ENCODE measurements at places on chromosomes 4 and X.

- no peak for DNase-seq
These were observed 3.1 kb upstream of the NR3C2 start for GRCh38 chr4:148445071-148445859.

- no peak for DNase-seq
These were observed 447.5 kb downstream of the NKX6-1 start for GRCh38 chr4:84051639-84052038.

- DNase-seq: no peak
These were observed 154.2 kb downstream of the SNCA start for GRCh38 chr4:89682808-89683207.

GRCh38 chr4:15774020-15774420, 4.1 kb upstream of the CD38 start:
- peak; percentile 55 for DNase-seq

DNA sequence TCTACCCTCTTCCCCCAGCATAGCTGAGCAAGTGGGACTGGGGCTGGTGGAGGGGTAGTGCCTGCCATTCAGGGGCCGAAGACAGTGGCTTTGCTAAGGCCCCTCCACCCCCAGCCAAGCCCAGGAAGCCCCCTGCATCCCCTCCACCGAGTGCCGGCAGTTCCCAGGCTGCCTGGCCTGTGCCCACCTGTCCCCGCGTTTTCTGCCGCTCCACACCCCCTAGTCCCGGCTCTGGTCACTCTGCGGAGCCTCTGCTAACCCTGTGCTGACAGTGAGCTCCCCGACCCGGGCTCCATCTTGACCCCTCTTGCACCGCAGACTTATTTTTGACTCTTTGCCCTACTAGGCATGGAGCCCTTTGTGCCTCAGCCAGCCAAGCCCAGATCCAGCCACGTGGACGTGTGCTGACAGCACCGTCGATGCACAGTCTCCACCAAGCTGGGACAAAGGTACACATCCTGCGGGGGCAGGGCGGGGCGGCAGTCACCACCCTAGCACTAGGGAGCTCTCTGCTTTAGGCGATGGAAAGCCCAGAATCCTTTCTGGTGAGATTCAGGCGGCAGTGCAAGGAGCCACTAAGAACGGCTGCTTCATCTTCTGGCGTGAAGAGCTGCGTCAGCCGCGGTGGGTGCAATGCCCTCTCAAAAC, 96.6 kb downstream of the PHKA2 start:
- DNase-seq: no peak

DNA sequence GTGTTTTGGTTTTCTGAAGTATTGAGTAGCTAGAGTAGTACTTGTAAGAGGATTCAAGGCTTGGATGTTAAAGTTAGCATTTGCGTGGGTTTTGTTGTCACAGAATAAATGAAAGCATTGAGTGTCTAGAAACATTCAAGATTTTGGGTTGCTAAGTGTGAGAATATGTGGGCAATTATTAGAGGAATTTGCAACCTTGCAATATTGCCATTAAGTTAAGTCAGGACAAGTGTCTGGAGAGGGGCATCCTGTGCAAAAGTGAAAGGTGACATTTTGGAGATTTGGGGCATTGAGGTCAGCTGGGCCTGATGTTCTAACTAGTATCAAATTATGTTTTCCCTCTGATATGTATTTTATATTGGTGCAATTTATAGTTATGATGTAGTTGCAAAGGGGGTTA, 533.9 kb upstream of the GRID2 start:
- no peak for DNase-seq

DNA sequence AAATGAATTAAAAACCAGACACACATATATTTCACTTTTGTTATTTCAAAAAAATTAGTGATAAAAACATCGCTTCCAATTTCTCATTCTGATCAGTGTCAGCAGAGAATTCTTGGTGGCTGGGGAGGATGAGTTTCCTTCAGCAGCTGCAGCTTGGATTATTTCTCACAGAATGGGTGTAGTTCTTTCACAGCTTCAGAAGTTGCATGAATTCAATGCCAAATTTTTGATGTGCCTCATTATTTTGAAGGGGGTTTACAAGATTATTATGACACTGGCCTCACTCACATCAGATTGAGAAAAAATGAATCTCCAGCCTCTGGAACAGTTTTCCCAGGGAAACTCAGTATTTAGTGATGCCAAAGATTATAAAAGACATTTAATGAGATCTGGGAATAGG, 184.9 kb upstream of the WDFY3 start:
- DNase-seq: no peak

DNA sequence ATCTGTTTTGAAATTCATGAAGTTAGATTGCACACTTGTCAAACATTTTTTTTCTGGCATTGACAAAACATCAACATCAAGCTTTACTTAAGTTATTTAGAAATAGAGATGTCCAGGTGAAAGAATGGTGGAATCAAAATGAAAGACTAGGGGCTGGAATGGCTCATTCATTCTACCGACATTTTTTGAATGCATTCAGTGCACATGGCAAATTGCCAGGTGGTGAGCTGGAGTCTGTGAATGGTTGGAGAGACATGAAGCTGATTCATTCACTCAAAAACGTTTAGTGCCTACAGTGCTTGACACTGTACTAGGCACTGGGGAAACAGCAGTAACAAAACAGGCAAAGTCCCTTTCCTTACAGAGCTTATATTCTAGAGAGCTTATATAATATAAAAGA, 292.4 kb downstream of the PPP1R2C start:
- DNase-seq: no peak

DNA sequence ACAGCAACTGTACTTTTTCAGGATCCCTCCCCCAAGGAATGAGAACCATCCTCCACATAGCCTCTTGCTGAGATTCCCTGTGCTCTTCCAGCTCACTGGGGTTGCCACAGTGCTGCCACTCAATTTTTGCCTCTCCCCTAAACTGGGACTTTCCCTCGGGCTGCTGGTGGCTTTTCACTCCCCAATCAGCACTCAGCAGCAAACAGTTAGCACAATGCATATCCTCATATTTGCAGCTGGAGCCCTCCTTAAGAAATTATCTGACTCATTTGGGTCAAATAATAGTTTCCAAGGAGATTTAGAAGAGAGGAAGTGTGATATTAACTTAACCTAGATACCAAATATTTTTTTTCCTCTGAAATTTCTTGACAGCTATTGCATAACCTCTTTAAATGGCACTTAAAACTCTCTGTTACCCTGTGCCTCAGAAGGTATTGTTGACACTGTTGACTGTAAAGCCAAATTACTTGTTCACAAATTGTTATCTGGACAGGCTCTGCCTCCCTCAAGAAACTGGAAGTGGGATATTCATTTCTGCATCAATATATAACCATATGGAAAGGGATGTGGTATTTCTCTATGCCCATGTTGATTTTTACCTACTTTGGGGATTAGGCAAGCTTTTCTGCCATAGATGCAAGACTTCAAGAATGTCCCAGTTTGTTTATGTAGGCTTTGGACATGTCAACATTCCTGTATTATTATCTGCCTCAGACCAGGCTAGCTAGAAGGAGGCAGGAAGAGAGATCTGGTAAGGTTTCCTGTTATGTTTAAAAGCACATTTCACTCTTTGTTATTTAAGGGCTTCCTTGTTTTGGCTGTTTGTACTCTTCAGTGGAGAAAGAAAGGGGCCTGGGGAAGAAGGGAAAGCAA, 58.0 kb downstream of the SEPTIN11 start:
- DNase-seq: no peak

GRCh38 chr4:182513587-182514291, 270.5 kb downstream of the TENM3 start:
- no peak for DNase-seq

DNA sequence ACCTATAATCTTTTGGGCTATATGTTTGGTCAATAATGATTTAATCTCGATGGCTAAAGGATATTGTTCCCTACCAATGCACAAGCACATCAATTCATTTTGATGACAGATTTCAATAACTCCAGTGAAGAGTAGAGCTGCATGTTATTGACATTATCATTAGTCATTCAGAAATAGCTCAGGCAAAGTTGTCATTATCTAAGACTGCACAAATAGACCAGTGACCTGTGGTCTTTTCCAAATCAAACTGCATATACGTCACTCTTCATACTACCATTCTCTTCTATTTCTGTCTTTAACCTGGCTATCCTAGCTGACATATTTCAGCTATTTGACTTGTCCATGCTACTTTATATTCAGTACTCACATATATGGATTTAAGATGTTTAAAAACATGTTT, 1050.8 kb downstream of the C4orf33 start:
- DNase-seq: no peak

GRCh38 chr4:81512001-81512756, 40.5 kb upstream of the RASGEF1B start:
- DNase-seq: no peak

DNA sequence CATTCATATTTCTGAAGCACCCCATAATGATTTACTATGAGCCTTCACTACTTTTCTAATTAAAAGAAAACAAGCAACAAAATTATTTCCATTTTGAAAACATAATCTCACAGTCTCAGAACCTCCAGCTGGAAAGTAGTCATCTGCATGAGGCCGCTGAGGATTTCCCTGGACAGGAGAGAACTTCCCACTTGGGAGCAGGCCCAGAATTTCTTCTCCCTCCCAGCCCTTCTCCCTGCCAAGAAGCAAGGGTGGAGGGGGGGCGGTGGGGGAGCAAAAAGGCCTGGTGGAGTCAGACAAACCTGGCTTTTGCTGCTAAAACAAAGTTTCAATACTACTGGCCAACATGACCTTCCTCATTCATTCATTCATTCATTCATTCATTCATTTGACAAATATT, 167.3 kb downstream of the PJA1 start:
- no peak for DNase-seq

DNA sequence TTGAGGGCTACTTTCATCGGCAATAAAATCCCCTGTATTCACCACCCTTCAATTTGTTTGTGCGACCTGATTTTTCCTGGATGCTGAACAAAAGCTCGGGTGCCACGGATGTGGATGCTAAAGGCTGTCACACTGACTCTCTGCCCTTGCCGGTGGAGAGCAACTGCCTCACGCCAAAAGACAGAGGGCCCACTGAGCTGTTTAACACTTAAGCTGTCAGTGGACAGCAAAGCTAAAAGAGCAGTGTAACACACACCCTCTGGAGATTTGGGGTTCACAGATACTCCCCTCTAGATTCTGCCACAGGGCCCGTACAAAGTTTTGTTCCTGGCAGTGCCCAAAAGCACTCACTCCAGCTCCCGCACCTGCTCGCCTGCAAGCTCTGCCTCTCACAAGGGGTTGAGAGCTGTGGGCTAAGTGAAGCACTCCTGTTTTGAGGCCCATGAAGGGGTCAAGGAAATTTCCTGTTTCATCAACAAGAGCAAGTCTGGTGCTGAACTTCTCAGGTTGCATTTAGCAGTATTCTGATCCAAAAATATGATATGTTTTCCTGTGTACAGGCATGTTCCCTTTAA, 1571.9 kb downstream of the ADGRL3 start:
- no peak for DNase-seq

- DNase-seq: no peak
These were observed 272.3 kb upstream of the DIPK2B start for GRCh38 chrX:45472968-45473367.

GRCh38 chrX:94576367-94577004, 902.5 kb downstream of the FAM133A start:
- peak; percentile 0 for DNase-seq

DNA sequence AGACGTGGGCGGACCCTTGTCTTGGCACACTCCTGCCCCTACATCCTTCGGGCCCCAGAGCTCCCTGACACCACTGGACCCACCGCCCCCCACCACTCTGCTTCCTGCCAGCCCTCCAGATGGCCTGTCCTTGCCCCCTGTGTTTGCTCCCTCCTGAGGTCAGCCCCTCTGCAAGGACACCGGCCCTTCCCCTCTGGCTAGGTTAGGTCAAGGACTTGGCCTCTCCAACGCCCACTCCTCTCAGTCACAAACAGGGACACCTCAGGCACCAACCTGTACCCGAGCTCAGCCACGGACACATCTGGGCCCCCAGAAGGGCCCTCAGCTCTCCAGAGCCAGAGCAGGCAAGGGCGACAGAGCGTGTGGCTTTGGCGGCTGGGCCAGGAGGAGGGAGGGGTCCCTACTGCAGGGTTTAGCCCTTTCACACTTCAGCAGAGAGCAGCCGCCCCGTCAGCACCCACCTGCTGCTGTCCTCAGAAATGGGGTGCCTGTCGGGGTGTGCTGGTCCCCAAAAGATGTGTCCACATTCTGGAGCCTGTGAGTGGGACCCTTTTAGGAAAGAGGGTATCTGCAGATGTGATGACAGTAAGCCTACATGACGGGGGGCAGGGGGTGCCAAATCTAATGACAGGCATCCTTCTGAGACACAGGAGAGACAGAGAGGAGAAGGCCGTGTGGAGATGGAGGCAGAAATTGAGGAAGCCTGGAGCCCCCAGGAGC, 23.5 kb upstream of the DUSP9 start:
- no peak for DNase-seq

GRCh38 chr4:157564771-157565170, 344.2 kb downstream of the GRIA2 start:
- DNase-seq: no peak

DNA sequence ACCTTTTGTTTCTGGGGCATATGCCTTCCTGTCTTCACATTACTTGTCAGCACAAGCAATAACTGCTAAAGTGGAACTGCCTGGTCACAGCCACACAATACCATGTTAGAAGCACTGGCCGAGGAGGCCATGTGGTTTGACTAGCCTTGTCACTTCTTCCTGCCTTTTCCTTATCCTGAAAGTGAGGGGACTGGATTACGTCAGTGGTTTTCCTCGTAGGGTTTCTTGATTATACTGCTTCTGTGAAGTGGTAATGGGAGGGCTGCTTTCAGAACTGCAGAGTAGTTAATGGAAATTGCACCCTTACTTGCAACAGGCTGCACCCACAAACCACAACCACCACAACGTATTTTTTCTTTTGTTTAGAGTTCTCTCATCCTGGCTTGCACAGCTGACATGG, 26.6 kb downstream of the ZRSR2 start:
- peak; percentile 82 for DNase-seq

DNA sequence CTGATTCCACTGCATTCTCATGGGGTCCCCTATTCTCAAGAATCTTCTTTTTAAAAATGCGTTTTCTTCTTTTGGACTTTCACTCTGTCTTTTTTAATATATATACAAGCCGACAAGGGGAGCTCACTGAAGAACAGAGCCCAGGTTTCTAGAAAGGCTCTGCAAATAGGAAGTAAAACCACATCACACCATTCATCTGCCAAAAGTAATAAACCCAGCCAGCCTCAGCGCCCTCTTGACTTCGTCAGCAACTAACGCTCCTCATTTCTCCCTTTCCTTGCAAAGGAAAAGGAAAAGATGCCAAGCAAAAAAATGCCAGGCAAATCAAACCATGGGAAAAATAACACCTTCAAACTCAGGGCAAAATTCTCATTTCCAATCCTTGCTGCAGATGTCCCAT, 136.4 kb downstream of the HHIP start:
- DNase-seq: no peak

GRCh38 chrX:28189011-28189410, 207.8 kb upstream of the DCAF8L1 start:
- no peak for DNase-seq

- no peak for DNase-seq
These were observed 129.3 kb upstream of the FAM9B start for GRCh38 chrX:9163214-9163709.

GRCh38 chr4:100519205-100519604, 1.4 kb upstream of the EMCN start:
- DNase-seq: no peak

GRCh38 chr4:119498527-119498926, 130.1 kb downstream of the PDE5A start:
- DNase-seq: peak; percentile 13

- DNase-seq: peak; percentile 71
These were observed 997.4 kb upstream of the PRKX start for GRCh38 chrX:4710618-4711433.

GRCh38 chrX:68648960-68649359, 1.5 kb downstream of the STARD8 start:
- DNase-seq: no peak
